ENCODE measurements at places on chromosomes 7 and 10.

DNA sequence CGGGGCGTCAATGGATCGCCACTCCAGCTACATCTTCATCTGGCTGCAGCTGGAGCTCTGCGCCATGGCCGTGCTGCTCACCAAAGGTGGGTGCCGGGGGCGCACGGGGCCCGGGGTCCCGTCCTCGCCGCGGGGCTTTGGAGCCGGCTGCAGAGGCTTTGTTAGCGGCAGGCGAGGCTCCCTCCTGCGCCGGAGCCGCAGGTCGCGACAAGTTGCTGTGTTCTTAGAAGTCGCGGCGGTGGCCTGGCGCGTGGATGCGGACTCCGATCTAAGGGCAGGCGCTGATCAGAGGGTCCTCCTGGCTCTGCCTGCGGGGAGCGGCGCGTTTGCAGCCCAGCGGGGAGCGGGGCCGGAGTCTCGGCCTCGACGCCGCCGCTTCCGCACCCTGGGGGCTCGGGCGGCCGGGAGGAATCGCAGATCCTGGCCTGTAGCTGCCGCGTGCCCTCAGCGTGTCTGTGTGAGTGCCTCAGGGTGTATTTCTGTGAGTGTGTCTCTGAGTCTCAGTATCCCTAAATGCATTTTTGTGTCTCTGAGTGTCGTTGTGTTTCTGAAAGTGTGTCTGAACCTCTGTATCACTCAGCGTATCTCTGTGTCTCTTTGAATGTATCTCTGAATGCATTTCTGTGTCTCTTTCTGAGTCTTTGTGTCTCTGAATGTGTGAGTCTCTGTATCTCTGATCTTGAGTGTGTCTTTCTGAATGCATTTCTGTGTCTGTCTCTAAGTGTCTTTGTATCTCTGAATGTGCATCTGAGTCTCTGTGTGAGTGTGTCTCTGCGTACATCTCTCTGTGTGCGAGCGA lies 766 bp downstream of the BAMBI start:
- no peak for DNase-seq

DNA sequence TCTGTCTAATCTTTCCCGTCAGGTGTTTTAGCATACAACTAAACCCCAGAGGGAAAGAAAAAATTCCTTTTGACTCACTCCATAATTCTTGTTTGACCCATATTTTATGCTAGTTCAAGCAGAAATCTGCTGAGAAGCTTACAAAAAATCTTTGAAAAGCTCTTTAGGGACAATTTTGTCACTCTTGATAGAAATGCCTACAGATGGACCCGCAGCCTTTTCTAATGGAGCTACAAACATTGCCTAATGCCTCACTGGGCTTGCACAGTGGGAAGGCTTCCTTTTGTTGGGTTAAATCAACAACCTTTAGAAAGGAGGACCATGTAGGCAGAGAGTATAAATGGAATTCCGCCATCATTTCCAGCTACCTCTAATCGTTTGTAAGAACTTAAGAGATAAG lies 344.5 kb downstream of the PCLO start:
- DNase-seq = no peak

DNA sequence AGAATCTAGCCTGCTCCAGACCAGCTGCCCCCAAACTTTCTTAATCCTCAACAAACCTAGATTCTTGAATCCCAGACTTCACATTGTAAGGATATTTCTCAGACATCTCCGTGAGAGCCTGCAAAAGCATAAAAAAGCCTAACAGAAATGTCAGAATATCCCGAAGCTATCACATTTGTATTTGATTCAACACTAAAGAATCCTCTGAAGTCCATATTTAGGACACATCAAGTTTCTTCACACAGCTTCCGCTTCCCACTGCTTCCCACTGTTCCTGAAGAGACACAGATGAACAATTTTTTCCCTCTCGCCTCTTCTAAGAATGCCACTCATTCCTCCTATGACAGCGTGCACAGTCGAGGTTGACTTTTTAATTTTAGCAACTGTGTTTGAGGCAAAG lies 396.2 kb upstream of the IGFBP3 start:
- no peak for DNase-seq

GRCh38 chr7:158847451-158847866 lies 8.9 kb upstream of the DYNC2I1 start:
- DNase-seq = no peak

DNA sequence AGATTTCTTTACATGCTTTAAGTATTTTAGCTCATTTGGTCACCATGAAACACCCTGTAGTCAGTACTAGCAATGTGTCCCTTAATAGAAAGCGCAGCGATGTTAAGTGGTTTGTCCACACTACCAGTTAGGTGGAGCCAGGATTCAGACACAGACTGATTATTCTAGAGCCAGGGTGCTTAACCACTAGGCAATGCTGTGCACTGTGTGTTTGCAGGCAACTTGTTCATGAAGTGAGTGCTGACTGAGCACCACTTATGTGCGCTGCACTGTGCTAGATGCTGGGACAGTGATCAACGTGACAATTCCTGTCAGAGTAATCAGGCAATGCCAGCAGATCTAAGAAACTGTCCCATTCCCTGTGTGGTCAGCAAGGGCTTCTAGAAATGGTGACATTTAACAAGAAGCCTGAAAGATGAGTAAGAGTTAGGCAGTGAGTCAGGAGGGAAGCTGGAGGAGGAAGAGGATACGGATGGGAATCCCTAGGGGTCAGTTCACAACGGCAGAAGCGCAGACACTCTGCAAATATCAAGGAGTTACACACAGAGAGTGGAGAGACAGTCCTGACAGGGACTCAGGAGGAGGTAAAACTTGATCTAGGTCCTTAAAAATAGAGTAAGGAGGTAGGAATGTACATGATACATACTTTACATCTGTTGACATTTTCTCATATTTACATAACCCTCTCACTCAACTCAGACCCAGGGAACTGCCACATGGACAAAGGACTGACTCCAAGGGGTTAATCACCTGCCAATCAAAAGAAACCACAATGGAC lies 69.7 kb upstream of the EGR2 start:
- DNase-seq = no peak

GRCh38 chr10:67827811-67828210 lies 10.2 kb downstream of the DNAJC12 start:
- DNase-seq = no peak

DNA sequence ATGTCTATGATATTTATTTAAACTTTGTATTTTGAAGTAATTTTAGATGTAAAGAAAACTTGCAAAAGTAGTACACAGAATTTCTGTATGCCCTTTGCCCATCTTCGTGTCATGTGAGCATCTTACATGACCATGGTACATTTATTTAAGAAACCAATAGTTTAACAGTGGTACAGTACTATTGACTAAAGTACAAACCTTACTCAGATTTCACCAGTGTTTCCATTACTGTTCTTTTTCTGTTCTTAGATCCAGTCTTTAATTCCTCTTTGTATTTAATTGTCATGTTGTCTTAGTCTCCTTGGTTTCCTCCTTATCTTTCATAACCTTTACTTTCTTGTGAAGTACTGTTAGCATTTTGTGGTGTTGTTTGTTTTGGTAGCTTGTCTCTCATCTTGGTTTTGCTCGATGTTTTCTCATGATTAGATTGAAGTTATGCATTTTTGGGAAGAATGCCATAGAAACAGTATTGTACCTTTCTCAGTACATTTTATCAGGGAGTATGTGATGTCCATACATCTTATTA lies 24.1 kb downstream of the TAX1BP1 start:
- no peak for DNase-seq

DNA sequence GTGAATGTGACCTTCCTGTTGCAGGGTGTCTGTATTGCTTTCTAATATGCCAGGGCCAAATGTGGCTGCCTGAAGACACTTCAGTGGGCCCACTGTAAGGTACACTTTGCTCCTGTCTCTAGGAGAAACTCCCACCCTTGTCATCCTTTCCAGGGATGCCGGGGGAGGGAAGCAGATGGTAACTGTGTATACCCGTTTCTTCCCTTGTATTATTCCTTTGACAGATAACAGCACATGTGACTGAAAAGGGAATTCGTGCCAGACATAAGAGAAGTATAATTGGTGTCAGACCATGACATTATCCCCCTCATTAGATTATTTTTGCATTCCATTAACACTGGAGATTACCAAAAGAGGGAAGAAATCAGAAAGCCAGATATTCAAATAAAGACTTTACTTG lies 317.7 kb downstream of the CAMK1D start:
- DNase-seq = no peak

GRCh38 chr10:7449063-7449695 lies 38.3 kb upstream of the SFMBT2 start:
- DNase-seq = no peak

GRCh38 chr10:92408017-92408361 lies 117.0 kb downstream of the MARCHF5 start:
- no peak for DNase-seq

DNA sequence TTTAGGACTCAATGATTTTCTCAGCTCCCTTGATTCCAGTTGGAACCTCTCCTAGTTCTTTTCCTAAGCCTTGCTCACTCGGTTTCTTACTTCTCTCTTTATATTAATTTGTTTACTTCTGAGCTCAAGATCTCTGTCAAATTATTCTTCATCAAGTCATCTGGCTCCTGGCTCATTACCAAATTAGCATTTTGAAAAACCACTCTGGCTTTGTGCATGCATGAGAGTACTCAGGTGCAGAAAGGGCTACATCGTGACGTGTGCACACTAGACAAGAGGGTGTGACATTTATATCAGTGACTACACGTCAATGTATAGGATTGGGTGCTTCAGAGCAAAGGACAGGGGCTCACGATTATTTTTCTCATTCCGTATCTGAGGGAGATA lies 645.7 kb upstream of the DPP6 start:
- DNase-seq = no peak

GRCh38 chr7:1509226-1509625 lies 5.0 kb upstream of the INTS1 start:
- DNase-seq = no peak

Measured in NCI-H446 treated with DMSO at 0.1 percent for 48 hours (cell line).